ENCODE measurements at places on chromosomes 7 and 10.

DNA sequence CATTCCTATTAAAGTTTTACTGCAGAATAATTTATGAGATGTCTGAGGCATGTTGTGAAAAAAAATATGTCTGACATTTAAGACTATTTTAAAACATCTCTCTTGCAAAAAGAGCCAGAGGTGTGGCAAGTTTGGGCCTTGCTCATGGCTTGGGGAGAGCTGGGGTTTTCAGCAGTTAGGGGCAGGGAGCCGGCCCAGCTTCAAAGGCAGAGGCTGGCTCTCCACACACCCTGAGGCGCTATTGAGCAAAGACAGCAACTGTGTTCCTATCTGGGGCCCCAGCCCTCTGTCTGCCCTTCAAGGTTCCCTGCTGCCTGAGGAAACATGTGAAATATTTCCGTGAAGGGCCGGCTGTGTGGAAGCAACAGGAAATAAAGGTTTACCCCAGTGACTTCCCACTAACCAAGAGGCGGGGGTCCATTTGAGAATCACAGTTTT is 94.0 kb downstream of the SORBS1 start:
- H3K27ac ChIP-seq: no peak overlapping the region
- H3K27me3 ChIP-seq: peaks cover 12% of the 10 kb centered on the region
- H3K36me3 ChIP-seq: no peaks in the 10 kb centered on the region
- no peak overlapping the region for H3K4me3 ChIP-seq
- DNase-seq: no peak
- no peaks in the 10 kb centered on the region for H3K4me1 ChIP-seq

- peaks cover 24% of the 10 kb centered on the region for H3K4me1 ChIP-seq
- DNase-seq: no peak
- peak overlapping the region; percentile 38 for H3K27ac ChIP-seq
- H3K27me3 ChIP-seq: no peaks in the 10 kb centered on the region
- H3K36me3 ChIP-seq: peaks cover 3% of the 10 kb centered on the region
Observed at GRCh38 chr10:119243488-119243887, 36.1 kb downstream of the GRK5 start.

DNA sequence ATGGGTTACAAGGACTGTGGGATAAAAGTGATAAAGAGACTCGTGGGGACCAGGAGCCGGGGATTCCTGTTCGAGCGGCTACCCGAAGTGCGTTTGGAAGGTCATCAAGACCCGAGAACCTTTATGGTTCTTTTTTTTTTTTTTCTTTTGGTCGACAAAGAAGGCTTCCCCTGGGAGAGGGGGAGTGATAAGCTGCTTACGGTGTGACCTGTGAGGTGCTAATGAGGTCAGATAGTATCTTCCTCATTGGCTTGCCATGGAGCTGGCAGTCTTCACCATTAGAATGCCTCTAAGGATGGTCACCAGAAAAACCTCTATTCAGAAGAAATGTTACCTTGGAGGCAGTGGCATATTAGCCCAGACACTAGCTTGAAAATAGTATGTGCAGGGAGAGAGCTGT is 92.3 kb upstream of the STEAP4 start:
- no peak overlapping the region for H3K4me3 ChIP-seq
- peaks cover 18% of the 10 kb centered on the region for H3K4me1 ChIP-seq
- DNase-seq: no peak
- peaks cover 5% of the 10 kb centered on the region for H3K27me3 ChIP-seq
- no peak overlapping the region for H3K27ac ChIP-seq
- H3K36me3 ChIP-seq: no peaks in the 10 kb centered on the region

DNA sequence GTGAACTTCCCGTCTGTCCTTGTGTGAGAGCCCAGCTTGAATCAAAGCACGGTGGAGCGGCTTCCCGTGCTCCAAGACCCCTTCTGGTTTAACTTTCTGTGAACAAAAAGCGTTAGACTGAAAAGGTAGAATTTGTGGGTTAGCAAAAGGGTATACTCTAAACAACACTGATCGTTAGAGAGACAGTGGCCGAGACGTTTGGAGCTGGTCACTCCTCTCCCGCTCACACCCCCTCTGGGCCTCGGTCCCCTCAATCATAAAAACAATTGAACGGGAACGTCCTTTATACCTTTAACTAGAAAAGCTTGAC is 502 bp downstream of the PRKRIP1 start:
- H3K27me3 ChIP-seq: no peaks in the 10 kb centered on the region
- peaks cover 14% of the 10 kb centered on the region for H3K4me1 ChIP-seq
- H3K27ac ChIP-seq: peak overlapping the region; percentile 82
- peaks cover 41% of the 10 kb centered on the region for H3K36me3 ChIP-seq

GRCh38 chr10:118926441-118926840 is 103.1 kb upstream of the NANOS1 start:
- no peaks in the 10 kb centered on the region for H3K4me1 ChIP-seq
- H3K27ac ChIP-seq: no peak overlapping the region
- peaks cover 11% of the 10 kb centered on the region for H3K27me3 ChIP-seq
- no peaks in the 10 kb centered on the region for H3K36me3 ChIP-seq
- no peak for DNase-seq

- H3K27me3 ChIP-seq: no peaks in the 10 kb centered on the region
- DNase-seq: no peak
- no peak overlapping the region for H3K27ac ChIP-seq
- H3K36me3 ChIP-seq: no peaks in the 10 kb centered on the region
Observed at GRCh38 chr10:60605476-60605875, 172.8 kb upstream of the CDK1 start.

DNA sequence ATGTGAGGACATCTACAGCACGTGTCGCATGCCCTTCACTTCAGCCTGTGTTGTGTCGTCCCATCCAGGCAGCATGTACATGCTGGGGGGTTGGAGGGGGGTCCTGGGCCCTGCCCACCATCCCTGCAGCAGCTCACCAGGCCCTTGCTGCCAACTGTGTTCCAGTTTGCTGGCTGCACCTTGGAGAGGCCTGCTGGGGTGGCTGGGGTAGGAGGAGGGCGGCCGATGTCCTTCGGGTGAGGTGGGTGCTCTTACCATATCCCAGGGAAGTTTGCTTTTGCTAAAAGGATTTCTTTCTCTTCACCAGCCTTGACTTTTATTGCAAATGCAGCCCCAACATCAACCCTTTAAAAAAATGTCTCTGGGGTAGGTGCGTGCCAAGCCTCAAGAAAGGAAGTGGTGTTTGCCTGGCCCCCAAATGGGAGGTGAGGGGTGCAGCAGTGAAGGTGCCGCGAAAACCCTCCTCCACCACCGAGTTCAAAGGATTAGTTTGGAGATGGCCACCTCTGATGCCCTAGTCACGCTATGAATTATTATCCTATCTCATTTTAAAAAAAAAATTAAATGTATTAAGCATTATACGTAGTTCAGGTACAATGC is 165.8 kb upstream of the KLF6 start:
- H3K36me3 ChIP-seq: peaks cover under 1% of the 10 kb centered on the region
- H3K4me3 ChIP-seq: no peak overlapping the region
- peaks cover 42% of the 10 kb centered on the region for H3K4me1 ChIP-seq
- H3K27ac ChIP-seq: peak overlapping the region; percentile 15
- no peaks in the 10 kb centered on the region for H3K27me3 ChIP-seq

DNA sequence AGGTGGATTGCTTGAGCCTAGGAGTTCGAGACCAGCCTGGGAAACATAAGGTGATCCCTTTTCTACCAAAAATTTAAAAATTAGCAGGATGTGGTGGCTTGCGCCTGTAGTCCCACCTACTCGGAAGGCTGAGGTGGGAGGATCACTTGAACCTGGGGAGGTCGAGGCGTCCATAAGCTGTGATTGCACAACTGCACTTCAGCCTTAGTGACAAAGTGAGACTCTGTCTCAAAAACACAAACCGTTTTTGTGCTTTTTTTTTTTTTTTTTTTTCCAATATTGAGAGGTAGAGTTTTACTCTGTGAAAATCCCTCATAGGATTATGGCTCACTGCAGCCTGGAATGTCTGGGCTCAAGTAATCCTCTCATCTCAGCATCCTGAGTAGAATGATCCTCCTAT is 14.1 kb downstream of the CCAR1 start:
- no peaks in the 10 kb centered on the region for H3K27me3 ChIP-seq
- peaks cover 79% of the 10 kb centered on the region for H3K36me3 ChIP-seq

DNA sequence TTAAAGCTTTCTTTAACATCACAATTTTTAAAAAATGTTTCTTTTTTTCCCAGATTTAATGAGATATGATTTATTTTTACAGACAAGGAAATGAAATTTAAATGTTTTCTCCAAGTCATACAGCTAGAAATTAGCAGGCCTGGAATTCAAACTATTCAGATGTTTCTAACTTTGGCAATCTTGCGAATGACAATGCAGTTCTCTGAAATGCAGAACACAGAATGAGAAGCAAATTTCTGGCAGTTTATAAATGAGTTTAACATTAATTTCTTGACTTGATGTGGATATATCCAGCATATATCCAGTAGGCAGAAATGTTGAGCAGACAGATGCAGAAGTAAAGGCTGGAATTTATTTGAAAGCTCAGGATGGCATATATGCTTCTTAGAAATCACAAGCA is 227.5 kb downstream of the THSD7A start:
- no peak overlapping the region for H3K27ac ChIP-seq
- no peak overlapping the region for H3K4me3 ChIP-seq
- no peaks in the 10 kb centered on the region for H3K4me1 ChIP-seq
- no peaks in the 10 kb centered on the region for H3K27me3 ChIP-seq
- H3K36me3 ChIP-seq: no peaks in the 10 kb centered on the region

GRCh38 chr7:7769710-7770627 is 51.6 kb upstream of the RPA3 start:
- no peaks in the 10 kb centered on the region for H3K27me3 ChIP-seq
- H3K4me1 ChIP-seq: peaks cover 26% of the 10 kb centered on the region
- DNase-seq: no peak
- H3K36me3 ChIP-seq: no peaks in the 10 kb centered on the region

DNA sequence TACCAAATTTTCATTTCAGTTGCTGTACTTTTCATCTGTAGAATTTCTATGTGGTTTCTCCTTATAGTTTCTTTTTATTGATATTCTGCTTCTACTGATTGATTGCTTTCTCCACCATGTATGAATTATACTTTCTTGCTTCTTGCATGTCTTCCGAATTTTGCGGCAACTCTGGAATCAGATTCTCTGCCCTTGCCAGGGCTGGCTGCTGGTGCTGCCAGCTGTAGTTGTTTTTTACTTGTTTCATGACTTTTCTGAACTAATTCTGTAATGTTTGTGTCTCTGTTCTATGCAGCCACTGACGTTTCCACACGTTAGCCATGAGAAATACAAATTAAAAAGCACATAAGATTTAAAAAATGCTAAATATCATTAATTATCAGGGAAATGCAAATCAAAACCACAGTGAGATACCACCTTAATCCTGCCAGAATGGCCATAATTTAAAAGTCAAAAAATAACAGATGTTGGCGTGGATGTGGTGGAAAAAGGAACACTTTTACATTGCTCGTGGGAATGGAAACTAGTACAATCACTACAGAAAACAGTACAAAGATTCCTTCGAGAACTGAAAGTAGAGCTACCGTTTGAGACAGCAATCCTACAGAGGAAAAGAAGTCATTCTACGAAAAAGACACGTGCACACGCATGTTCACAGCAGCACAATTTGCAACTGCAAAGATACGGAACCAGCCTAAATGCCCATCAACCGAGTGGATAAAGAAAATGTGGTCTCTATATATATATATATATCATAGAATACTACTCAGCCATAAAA is 51.5 kb downstream of the MAD1L1 start:
- H3K36me3 ChIP-seq: peaks cover 9% of the 10 kb centered on the region
- H3K27ac ChIP-seq: no peak overlapping the region
- no peaks in the 10 kb centered on the region for H3K4me1 ChIP-seq
- no peak for DNase-seq
- no peaks in the 10 kb centered on the region for H3K27me3 ChIP-seq

DNA sequence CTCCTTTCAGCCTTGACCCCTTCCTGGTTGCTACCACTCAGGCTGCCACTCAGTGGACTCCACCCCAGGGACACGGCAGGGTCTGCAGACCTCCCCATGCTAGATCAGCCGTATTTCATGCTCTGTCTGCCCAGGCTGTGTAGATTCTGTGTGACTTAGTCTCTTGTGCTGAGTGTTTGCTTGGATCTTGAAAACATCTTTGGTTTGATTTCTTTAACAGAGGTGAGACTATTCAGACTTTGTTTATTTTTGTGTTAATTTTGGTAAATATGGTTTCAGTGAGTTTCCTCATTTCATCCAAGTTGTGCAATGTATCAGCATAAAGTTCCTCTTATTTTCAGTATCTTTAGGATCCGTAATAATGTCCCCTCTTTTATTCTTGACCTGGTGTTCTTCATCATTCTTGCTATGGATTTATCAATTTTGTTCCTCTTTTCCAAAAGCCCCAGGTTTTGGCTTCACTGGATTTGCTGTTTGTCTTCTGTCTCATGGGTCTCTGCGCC is 21.2 kb upstream of the PWWP2B start:
- H3K27me3 ChIP-seq: peaks cover 2% of the 10 kb centered on the region
- H3K36me3 ChIP-seq: no peaks in the 10 kb centered on the region
- DNase-seq: no peak
- no peak overlapping the region for H3K27ac ChIP-seq
- H3K4me3 ChIP-seq: no peak overlapping the region

DNA sequence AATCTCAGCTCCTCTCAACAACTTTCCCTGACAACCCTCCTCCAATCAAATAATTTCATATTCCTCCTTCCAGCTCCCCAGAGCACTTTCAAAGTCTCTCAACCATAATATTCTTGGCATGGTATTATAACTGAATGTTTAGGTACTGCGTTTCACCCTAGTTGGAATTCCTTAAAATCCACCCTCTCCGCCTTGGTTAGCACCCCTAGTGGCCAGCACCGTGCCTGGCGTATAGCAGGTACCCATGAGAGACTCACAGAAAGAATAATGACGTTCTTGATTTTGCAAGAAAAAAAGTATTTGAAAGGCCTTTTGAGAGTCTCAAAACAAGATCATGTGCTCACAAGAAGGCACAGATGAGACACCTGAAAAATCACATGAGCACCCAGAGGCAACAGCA is 50.9 kb downstream of the GLI3 start:
- no peak overlapping the region for H3K4me3 ChIP-seq
- DNase-seq: no peak
- no peak overlapping the region for H3K27ac ChIP-seq
- no peaks in the 10 kb centered on the region for H3K36me3 ChIP-seq
- H3K27me3 ChIP-seq: no peaks in the 10 kb centered on the region

- no peaks in the 10 kb centered on the region for H3K27me3 ChIP-seq
- no peak overlapping the region for H3K27ac ChIP-seq
- no peak overlapping the region for H3K4me3 ChIP-seq
- peaks cover 62% of the 10 kb centered on the region for H3K36me3 ChIP-seq
Observed at GRCh38 chr7:76065016-76065612, 17.2 kb downstream of the MDH2 start.

- H3K27ac ChIP-seq: no peak overlapping the region
- H3K36me3 ChIP-seq: no peaks in the 10 kb centered on the region
- no peak overlapping the region for H3K4me3 ChIP-seq
- DNase-seq: no peak
Observed at GRCh38 chr7:16411391-16411790, 9.9 kb downstream of the CRPPA start.

GRCh38 chr7:147775516-147776284 is 814.9 kb upstream of the C7orf33 start:
- no peak overlapping the region for H3K27ac ChIP-seq
- no peaks in the 10 kb centered on the region for H3K4me1 ChIP-seq
- H3K27me3 ChIP-seq: no peaks in the 10 kb centered on the region
- H3K4me3 ChIP-seq: no peak overlapping the region
- no peaks in the 10 kb centered on the region for H3K36me3 ChIP-seq

- no peaks in the 10 kb centered on the region for H3K27me3 ChIP-seq
- H3K4me1 ChIP-seq: peaks cover 4% of the 10 kb centered on the region
- no peak overlapping the region for H3K27ac ChIP-seq
- H3K4me3 ChIP-seq: no peak overlapping the region
Observed at GRCh38 chr10:35526746-35527145, 78.4 kb upstream of the GJD4 start.

GRCh38 chr10:114987995-114988394 is 50.0 kb downstream of the TRUB1 start:
- H3K27me3 ChIP-seq: no peaks in the 10 kb centered on the region
- no peak overlapping the region for H3K27ac ChIP-seq
- no peak overlapping the region for H3K4me3 ChIP-seq
- no peaks in the 10 kb centered on the region for H3K4me1 ChIP-seq
- H3K36me3 ChIP-seq: peaks cover 35% of the 10 kb centered on the region
- DNase-seq: no peak

All from activated T-helper 2 cell treated with anti-CD3 and anti-CD28 coated beads, Interferon-gamma antibody, Interleukin-2, Interleukin-4, amounts not matched to agents 10 μg/mL and 5 μg/mL and 100 μg/mL, durations not matched to agents 14 hours and 24 hours and 36 hours (primary cell).